NCI-H187 (cell line): ENCODE measurements at places on chromosomes 5 and 9.

DNA sequence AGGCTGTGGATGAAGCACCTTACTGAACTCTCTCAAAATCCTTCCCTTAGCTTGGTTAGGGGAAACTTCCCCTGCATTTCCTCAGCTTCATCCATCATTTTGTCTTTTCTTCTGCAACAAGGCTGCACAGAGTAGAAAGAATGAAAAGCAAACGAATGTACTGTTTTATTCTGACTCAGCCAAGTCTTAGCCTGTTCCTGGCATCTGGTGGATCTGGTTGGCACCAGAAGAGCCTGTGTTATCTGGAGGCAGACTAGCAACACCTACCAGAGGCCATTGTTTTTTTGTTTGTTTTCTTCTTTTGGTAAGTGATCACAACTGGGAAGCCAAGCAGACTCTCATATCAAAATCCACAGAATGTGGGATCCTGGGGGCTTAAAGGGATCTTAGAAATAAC is 200.7 kb downstream of the FANCC start:
- DNase-seq: no peak

DNA sequence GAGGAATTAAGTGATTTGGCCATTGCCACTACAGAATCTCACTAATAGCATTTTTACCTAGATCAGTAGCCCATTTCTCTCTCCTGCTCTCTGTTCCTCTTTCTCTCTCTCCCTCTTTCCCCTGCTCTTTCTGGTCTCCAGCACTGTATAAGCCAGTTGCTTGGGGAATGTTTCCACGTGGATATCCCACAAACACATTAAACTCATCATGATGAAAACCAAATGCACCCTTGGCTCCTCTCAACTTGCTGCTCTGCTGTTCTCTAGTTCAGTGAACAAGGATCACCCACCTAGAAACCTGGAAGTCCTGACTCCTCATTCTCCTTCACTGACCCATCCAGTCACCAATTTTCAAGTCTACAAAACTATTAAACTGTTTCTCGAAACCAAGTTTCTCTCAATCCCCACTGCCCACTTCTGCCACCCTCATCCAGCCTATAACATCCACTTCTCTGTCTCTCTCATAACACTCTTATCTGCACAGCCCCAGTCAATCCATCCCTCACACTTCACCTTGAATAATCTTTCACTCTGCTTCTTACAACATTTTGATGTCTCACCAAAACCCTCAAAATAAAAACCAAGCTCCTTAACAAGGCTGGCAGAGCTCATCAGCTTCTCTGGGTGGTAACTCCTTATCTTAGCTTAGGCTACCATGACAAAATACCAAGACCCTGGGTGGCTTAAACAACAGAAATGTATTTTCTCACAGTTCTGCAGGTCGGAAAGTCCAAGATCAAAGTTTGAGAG is 79.3 kb downstream of the ARL15 start:
- no peak for DNase-seq

GRCh38 chr9:88641456-88642240 is 106.7 kb downstream of the NXNL2 start:
- DNase-seq: no peak

GRCh38 chr9:72554221-72554641 is 32.8 kb downstream of the TMC1 start:
- no peak for DNase-seq

- no peak for DNase-seq
Observed at GRCh38 chr9:107948086-107948485, 458.5 kb upstream of the KLF4 start.

DNA sequence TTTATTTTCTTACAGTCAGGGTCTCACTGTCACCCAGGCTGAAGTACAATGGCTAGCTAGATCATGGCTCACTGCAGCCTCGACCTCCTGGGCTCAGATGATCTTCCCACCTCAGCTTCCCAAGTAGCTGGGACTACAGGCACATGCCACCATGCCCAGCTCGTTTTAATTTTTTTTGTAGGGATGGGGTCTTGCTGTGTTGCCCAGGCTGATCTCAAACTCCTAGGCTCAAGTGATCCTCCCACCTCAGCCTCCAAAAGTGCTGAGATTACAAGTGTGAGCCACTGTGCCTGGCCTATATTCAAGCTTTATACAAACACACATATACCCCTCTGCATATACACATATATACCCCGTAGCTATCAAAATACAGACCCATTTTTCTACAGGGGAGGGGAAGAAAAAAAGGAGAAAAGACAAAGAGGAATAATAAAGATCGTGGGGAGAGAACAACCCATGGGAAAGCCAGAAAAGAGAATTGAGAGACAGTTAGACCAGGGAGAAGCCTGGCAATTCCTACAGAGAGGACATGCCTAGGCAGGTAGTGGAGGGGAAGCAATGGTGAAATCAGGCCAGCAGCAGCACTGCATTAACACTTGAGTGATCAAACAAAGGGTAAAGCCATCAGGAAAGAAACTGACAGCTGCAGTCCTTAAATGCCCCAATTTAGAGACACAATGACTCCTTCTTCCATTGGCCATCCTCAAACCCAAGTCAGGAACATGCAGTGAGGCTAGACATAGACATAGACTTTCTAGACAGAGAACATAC is 102.7 kb downstream of the EFNA5 start:
- DNase-seq: no peak

DNA sequence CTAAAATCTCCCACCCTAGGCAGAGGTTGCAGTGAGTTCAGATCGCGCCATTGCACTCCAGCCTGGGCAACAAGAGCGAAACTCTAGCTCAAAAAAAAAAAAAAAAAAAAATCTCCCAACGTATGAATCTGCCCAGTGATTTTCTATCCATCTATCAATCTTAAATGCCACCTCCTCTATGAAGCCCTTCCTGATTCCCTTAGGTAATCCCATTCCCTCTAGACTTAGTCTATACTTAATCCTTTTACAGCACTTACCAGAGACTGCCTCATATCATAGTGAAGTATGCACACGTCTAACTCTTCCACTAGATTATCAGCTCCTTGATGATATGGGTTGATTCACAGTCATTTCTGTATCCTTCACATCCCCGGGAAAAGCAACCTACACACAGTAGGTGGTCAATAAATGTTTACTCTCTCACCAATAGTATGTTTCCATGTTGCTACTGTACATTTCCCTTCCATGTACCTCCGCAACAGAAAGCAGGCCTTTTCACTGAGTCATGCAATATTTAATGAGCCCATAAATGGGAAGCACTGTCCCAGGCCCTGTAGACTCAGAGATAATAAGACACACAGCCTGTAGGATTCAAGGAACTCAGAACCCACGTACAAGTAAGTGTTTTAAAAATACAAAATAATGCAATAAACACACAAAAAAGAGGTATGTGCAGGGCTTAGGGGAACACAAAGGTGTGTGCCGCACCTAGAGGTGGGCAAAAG is 1.2 kb downstream of the DROSHA start:
- no peak for DNase-seq

DNA sequence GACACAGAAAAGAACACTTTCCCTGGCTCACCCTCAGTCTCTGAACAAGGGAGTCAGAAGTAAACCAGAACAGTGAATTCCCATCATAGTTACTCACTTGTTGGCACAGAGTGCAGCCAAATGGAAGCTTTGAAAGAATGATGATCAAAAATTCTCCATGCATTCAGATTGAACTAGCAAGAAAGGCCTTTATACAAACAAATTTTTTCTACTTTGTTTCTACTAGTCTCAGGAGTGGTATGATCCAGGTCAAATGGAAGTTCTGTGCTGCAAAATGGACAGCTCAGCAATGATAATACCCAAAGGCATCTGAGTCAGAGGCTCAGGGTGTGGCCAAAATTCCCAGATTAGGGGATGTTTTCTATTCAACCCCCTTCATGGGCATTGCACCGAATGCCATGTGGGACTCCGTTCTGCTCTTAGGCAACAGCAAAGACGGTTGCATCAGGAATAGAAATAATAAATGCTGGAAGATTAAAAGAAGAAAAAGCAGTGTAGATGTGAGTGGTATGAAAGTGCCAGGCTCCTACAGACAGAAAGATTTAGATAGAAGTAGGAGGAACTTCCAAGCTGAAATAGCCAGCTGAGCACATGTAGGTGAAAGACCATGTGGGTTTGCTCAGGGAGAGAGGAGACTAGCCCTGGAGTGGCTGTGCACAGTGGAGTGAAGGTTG is 24.0 kb upstream of the ASPN start:
- DNase-seq: no peak

DNA sequence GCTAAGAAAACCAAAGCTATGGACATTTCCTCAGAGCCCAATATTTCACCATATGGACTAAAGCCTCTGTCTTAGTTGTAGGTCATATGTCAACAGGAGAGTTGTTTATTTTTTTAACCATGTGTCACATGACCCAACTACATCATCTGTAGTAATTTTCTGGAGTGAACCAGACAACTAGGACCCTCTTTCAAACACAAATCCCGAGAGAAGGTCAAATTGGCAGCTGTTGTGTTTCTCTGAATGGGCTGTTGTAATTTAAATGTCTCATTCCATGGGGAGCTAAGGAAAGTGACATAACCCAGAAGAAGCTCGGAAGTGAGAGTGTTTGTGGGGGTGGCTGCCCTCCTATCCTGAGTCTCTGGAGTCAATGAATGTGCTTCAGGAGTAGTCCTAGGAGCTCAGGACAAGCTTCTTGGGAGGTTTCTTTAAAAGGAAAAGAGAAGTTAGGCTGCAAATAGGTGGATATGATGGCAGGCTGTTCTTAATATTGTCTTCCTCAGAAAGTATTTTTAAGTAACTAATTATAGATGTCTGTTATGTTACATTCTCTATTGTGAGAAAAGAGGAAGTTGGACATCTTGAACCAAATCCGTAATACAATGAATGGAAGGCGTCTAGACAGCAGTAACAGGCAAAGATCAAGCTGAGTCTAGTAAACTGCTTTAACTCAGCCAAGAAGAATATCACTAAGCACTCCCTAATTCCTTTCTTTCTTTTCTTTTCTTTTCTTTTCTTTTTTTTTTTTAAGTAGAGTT is 50.1 kb downstream of the TMEM167A start:
- no peak for DNase-seq

DNA sequence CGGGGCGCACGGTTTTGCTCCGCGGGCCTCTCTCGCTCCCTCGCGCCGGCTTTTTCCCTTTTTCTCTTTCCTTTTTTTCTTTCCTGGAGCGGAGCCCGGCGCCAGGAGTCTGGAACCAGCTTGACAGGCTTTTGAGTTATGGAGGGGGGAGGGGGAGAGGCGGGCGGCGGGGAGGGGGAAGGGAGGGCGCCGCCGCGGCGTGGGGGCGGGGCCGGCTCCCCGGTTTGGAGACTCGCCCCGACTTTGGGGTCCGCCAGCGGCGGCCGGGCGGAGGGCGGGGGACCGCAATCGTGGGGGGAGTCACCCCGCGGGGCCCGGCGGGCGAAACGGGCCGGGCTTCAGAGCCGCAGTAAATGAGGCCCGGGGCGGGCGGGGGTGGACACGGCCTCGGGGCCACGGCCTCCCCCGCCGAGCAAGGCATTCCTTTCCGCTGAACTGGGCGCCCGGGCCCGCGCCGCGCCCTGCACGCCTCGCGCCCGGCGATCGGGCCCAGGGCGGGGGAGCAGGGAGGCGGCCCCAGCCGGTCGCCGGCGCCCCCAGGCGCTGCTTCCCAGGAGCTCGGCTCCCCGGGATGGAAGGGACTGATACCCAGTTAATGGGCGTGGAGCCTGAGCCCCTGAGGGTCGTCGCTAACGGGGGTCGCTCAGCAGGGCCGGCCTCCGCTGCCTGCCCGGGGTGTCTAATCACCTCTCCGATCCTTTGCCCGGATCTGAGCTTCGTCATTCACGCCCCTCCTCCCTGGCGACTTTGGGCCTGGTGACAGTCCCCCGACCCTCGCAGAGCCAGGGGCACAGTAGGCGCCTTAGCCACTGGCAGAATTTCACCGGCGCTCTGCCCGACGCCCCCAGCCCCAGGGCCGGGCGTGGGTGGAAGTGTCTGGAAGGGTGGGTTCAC is 138.1 kb downstream of the C9orf50 start:
- peak; percentile 6 for DNase-seq

DNA sequence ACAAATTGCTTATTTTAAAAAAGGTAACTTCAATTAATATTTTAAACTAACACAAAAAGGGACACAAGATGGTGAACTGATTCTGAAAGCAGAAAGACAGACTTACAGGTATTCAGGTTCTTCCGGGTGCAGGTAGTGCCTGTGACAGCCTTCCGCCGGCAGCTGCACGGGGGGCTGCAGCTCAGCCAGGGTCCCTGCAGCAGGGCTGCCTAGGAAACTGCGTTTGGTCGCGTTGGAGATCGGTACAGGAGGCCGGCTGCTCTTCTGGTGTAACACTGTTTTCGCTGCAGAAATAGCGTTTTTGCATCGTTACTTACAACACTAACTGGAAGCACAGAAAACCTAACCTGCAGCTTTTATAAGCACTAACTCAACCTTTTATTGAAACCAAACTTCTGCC is 80.0 kb downstream of the CAMSAP1 start:
- DNase-seq: no peak

DNA sequence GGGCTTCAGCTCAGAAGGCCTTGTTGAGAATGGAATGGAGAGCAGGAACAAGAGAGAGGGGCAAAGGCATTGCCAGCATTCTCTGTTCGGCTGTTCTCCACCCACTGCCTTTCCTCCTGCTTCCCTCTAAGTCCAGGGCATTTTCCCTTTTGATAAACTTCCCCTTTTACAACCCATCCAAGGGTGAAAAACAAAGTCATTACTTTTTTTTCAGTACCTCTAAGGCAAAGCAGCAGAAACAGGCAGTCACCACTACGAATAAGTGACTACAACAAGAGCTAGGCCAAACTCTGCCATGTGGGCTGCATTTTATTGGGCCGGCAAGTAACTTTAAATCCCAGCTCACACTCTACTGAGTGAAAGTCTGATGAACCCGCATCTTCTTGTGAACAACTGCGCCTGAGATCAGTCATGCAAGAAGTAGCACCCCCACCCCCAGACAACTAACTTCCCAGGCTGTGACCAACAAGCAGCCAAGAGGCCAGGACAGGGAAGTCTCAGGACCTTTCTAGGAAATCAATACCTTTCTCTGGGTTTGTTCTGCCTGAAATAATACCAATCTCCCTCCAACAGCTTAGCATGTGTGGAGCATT is 13.1 kb downstream of the IL7R start:
- no peak for DNase-seq

DNA sequence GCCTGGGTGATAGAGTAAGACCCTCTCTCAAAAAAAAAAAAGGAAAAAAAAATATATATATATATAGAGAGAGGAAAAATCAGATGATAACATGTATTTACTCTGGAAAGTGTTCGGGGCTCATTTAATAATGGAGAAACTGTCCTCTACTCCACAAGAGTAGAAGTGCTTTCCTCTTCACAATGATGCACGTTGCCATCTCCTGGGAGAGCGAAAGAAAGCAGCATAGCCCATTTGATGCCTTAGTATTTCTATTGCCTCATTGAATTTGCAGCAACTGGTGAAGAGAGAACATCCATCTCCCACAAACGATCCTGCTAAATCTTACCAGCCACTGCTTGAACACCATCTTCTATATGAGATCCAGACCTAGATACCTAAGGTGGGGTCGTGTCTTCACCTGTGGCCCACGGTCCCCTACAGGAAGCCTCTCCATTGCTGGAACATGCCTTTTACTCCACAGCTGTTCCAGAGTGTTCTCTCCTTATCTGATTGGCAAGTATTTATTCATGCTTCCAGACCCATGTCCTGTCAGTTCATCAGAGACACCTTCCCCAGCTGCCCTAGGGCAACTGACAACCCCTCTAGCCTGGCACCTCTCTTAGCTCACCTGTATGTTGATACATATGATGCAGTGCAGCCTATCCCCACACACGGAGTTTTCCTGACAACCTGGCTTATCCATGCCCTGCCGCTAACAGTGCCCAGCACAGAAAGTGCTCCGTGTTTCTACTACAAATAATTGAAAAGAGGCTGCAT is 115.3 kb downstream of the MARCHF11 start:
- no peak for DNase-seq
